ELR (cell line): ENCODE measurements at places on chromosomes 12 and 14.
A peak's percentile ranks its signal among the peaks of the same experiment; 100 is the strongest.

DNA sequence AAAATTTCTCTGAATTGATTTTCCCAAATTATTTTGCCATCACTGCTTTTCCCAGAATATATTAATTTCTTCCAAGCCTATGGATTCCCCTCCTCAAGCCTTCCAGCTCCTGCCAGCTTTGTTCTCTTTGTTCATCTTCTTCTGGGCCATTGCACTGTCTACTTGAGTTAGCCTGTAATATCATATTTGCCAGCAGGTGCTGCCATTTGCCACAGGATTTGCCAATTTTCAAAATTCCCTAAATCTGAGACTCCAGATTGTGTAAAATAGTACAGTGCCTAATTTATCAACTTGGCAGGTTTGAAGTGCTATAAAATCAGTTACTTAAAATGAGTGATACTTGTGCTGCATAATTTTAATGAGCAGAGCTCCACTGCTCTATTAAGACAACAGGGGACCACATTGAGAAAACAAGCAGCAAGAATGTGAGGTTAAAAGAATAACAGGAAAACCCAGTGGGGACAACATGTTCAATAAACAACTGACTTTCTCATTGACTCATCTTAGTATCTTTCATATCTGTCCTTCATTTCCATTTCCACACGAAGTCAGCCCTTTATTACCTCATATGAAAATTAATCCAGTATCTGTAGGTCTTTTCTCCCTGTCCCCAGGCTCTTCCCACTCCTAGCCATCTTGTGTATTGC, 84.6 kb upstream of the CCDC196 start:
- DNase-seq = peak; percentile 33

- no peak for DNase-seq
Observed at GRCh38 chr14:62674563-62675237, 370.6 kb downstream of the KCNH5 start.

DNA sequence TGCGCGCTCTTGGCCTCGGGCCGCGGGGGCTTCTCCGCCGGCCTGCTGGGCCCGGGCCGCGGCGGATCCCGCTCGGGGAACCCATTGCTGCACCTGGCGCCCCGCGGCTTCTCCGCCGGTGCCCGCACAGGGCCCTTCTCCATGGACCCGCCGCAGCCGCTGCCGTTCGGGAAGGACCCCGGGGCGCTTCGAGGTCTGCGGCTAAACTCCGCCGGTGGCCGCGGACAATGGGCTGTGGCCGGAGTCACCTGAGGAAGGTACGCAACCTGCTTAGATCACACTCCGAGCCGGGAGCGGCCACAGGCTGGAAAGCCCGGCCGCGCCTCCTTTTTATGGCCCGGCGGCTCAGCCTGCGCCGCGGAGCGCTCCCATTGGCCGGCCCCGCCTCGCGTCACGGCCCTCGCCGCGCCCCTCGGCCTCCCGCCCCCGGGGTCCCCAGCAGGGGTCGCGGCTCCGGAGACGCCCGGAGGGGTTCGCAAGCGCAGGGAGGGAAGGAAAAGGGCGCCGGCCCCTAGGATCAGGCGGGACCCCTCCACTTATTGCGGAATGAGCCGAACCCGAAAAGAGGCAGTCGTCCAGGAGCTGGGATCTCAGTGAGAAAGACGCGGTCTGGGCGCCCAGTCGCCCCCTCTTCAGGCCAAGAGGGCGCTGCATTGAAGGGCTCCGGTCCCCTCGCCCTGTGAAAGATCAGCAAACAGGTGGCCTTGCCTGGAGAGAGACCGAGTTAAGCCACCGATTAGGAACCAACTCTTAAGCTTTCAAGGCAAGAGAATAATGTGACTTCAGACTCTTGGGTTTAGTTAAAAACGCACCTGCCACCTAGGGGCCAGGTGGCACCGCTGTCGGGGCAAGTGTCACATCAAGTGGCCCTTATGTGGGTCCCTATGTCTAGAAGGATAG, at the start of gene GCH1:
Gene GCH1 (minus strand): TSS at position 306 of the 900 bp plus-strand sequence. CDS start 163 bp downstream, at position 143.
- peak; percentile 70 for DNase-seq

DNA sequence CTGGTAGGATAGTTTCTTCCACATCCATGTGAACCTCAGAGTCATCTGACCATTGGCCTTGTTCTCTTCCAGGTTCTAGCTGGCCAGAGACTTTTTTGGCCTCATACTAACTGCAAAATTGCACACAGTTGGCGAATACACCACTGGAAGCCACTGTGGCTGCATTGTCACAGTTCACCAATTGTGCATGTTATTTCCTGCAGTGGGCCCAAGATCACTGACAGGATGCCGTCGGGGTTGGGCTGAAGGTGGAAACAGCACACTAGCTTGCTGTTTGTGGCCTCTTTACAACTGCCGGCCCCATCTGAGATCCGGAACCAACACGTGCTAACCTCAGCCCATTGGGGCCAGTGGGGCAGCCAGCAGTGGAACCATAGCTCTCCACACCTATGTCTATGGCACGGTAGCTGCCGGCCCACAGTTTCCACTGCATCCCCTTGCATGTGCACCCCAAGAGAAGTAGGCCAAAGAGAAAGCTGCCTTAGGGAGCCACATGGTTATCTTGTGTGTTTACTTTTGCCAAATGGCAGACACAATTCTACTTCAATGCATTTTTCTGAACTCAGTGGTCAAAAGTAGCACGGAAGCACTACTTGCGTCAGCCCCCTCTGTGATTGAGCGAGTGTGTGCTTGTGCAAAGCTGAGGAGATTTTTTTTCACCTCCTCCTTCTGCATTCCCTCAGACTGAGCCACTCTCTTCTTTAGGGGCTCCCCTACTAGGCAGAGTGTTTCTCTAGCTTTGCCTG, 464.0 kb downstream of the RAD51B start:
- DNase-seq = no peak

GRCh38 chr12:22787557-22787956, 162.6 kb downstream of the ETNK1 start:
- no peak for DNase-seq

GRCh38 chr12:29191267-29191850, 42.3 kb downstream of the FAR2 start:
- no peak for DNase-seq

DNA sequence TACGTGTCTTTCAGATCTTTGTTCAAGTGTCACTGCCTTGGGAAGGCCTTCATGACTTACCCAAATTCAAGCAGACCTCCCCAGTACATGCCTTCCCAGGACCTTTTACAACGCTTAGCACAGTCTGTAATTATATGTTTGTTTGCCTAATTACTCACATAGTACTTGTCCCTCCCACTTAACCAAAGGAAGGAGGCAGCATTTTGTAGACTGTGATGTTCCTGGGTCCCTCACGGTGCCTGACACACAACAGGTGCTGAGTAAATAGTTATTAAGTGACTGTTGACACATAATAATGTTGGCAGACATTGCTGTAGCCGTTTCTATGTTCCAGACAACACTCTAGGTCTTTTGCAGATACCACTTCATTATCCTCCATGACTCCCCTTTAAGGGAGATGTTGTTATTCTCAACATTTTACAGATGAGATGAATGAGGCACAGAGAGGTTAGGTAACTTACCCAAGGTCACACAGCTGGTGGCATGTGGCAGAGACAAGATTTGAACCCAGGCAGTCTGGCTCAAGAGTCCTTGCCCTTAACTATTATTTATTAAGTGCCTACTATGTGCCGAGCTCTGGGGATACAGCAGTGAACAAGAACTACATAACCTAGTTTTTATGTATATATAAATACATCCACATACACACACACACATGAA, 130.7 kb downstream of the PHETA1 start:
- DNase-seq = no peak

DNA sequence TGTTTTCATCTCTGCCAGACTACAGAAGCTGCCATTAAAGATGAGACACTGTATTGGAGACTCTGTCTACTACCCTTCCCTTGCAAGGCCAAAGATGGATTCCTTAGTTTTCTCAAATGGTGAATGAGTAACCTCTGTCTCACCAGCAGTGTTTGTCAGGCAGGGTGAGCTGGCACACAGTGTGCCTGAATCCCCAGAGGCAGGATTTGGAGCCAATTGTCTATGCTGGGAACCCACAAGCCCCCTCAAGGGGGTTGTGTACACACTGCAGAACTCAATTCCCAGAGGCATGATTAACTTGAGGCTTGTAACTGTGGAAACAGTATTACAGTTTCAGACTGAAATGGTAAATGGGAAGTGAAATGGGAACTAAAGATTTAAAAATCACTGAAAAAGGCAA, 136.8 kb upstream of the PTPRB start:
- DNase-seq = peak; percentile 13

DNA sequence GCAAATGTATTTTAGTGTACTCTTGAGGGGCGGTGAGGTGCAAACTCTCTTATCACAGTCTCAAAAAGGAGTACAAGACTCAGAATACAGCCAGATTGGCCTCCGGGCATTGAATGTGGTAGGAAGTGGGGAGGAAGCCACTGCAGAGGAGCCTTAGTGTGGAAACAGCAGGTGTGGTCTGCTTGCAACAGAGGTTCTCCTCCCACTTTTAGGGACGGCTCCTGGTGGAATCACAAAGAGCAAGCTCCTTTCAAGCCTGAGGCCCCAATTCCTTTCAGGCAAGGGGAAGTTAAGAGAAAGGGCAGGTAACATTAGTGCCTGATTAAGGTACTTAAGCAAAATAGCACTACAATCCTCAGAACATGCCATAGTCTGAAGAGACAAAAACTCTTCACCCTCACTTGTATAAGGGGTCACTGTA, 23.7 kb upstream of the SLC2A3 start:
- DNase-seq = peak; percentile 54

GRCh38 chr14:33762161-33762851, 188.6 kb downstream of the EGLN3 start:
- DNase-seq = no peak

DNA sequence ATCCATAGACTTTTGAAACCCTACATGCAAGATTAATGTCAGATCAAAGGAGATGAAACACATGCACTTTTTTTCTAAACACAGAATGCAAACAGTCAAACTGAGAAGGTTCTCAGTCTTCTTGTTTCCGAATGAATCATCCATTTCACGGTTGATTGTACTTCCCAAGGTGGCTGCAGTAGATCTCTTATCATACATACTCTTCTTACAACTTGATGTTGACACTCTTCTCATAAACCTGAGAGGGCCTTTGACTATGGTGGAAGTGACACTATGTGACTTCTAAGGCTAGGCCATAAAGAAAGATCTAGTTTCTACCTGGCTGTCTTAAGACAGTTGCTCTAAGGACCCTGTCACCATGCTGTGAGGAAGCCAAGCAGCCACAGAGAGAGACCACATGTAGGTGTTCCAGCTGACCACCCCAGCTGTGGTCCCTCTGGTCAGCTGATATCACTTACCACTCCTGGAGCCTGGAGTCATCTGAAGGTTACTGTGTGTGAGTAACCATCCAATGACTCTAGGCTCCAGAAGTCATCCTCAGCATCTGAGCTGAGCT, 67.2 kb upstream of the HMGA2 start:
- DNase-seq = peak; percentile 37

GRCh38 chr12:97711392-97711791, 248.8 kb downstream of the RMST start:
- DNase-seq = no peak

GRCh38 chr12:81705586-81705985, 53.6 kb downstream of the PPFIA2 start:
- no peak for DNase-seq
